ENCODE measurements at places on chromosomes 5 and 9.

- DNase-seq = peak; percentile 51
Measured at GRCh38 chr9:125521462-125522327, 185.3 kb downstream of the MAPKAP1 start.

DNA sequence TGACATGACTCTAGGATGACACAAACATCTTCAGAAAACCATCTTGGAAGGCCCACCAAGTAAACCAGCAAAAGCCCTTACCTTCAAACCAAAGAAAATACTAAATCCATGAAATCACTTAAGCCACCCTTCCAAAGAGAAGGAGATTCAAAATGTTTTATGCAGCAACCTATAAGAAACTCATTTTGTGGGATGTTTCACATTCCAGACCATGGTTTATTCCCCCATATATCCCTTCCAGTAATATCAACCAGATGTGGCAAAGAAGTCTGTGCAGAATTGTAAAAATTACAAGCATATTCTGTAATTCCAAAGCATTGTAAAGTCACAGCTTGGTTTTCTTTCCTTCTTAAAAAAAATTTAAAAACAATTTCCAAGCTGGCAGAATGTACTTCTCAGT is 117.4 kb downstream of the SLIT3 start:
- no peak for DNase-seq

GRCh38 chr5:143921525-143922311 is 109.8 kb downstream of the HMHB1 start:
- no peak for DNase-seq

DNA sequence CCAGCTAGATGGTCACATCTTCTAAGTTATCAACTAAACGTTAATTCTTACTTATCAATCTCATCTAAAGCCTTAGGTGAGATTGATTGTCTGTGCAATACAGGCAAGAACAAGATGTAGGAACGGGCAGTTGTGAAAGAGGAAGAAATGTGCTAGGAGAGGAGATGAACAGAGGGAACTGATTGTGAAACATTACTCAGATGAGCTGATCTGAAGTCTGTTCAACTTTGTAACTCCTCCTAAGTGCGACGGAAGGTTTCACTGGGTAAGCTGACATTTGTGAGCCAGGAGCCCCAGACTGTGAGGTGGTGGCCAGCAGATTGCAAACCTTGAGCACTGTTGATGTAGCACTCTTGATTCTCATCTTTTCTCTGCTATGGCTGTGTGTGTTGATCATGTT is 204.1 kb downstream of the CD180 start:
- no peak for DNase-seq

GRCh38 chr5:132279801-132280200 is 14.4 kb upstream of the SLC22A4 start:
- no peak for DNase-seq

GRCh38 chr5:10295619-10296326 is 11.9 kb downstream of the CMBL start:
- DNase-seq = no peak

GRCh38 chr9:85716031-85716877 is 25.5 kb downstream of the AGTPBP1 start:
- DNase-seq = no peak

DNA sequence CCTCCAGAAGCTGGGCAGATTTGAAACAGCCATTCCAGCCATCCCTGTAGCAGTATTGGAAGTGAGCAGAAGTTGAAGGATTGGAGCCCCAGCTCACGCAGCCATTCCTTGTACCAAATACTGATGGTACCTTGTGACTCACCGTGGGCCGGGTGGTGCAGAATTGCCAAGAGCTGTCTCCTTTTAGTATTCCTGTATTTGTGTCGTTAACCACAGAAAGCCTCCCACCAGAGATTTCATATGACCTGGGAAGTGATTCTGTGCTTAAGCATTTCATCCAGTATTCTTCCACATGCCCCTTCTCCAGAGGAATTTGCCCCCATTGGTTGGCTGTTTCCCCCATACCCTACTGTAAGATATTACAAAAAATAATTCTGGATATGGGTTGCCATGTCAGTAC is 17.7 kb upstream of the TLX3 start:
- no peak for DNase-seq

DNA sequence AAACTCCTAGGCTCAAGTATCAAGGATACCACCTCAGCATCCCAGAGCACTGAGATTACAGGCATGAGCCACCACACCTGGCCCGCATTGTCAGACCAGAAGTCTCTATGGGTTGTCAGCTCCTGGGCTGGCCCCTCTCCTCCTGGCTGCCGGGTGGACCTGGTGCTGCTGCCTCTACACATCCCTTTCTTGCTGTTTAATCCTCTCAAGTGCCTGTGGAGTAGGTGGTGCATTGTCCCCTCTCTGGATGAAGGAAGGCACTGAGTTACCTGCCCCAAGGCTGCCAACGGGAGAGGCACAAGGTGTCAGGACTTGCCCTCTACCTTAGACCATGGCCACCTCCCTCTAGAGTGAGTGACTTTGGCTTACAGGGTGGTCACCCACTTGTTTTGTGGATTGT is 37.4 kb downstream of the PHF2 start:
- DNase-seq = no peak

DNA sequence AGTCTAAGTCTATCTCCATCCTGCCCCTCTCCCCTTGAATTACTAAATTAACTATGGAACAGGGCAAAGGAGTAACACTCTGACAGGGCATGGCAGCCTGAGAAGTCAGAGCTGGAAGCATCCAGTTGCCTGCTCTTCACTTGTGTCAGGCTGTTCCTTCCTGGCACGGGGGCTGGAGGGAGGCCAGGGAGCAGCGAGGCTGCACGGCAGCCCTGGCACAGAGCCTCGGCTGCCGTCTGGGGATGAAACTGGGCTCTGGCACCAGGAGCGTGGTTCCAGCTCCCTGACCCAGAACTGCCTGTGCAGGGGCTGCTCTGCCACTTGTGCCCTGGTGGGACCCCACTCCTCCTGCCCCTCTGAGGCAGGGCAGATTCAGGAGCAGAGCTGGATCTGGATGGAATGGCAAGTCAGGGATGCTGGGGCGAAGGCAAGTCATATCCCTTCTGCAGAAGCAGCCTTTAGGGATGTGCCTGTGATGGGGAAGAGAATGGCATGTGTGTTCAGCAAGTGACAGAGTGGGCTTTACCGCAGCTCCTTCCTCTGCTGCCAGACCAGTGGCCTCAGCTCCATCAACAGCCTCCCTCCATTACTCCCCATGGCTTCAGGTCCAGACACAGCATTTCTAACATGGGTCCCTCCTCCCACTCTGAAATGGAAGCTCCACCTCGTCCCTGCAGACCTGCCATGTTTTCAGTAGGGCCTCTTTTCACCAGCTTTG is 42.2 kb upstream of the PDE8B start:
- DNase-seq = no peak

- no peak for DNase-seq
Measured at GRCh38 chr9:83656032-83656680, 33.2 kb downstream of the IDNK start.

DNA sequence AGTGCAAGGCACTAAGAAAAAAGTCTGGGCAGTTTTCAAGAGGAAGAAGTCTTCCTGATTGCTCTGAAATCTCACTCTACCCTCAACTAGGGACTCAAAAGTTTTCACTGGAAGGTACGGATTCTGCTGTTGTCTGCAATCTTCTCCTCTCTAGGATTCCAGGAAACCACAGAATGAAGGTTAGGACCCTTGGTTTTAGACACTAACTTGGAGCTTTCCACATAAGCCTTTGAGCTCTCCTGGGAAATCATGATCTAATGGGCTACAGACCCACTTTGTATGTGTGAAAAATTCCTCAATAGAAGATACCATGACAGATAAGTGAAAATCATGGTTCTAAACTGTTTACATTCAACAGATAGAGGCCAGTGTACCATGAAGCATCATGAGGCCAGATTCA is 265.1 kb downstream of the PSAT1 start:
- DNase-seq = no peak

DNA sequence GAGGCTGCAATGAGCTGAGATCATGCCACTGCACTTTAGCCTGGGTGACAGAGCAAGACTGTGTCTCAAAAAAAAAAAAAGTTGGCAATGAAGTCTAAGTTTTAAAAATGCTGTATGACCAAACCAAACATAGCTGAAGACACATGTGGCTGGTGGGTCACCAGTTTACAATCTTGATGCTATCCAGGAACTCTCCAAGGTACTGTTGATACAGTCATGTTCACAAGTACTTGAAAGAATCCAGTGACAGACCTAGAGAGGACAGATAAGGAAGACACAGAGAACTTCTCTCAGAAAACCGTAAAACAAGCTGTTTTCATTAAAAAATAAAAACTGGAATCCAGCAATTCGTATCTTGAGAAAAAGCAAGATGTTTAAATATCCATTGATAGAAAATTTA is 95.7 kb downstream of the ACTBL2 start:
- no peak for DNase-seq

GRCh38 chr9:101432171-101432570 is 3.4 kb downstream of the ALDOB start:
- no peak for DNase-seq

DNA sequence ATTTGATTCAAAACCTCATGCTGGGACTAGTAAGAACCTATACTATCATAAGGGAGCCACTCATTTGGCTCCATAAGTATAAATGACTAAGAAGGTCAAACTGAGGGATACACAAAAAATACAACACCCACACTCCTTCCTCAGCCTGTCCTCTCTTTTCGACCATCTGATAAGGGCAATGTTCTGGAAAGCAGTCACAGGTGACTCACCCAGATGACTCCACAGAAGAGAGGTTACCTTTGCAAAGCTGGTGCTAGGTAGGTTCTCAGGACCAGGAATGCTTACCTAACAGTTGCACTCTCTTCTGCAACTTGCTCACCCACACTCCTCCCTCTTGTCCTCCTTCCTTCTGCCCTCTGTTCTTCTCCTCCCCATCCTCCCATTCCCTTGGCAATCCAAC is 32.9 kb downstream of the LHFPL2 start:
- no peak for DNase-seq

DNA sequence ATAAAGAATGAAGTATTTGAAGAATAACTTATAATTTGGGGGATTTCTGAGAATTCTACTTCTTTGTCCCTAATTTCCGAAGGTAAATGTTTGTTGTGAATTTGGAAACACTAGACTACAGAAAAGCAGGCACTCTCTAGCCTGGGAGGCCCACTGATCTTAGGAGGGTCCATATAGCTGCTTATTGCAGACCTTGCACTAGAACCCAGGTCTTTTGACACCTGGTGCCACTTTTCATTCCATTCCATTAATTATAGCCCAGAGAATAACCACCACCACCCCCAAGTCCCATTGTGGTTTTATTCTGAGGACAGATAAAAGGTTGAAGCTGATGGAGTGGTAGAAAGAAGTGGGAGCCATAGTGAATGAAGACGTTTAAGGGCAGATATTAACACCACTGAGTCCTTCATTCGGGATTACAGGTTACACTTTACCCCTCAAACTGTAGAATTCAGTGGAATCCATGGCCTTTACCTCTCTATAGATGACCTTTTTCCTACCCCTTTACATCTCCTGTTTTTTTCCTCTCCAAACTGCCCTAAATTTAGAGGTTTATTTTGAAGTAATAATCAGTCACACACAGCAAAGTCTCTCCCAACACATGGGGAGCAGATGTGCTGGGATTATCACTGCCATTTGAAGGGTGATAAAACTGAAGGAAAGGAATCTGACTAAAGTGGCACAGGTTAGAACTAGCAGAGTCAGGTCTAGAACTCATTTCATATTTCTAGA is 12.0 kb upstream of the PSMD5 start:
- DNase-seq = no peak

- DNase-seq = no peak
Measured at GRCh38 chr5:133482028-133482427, 130.3 kb downstream of the FSTL4 start.

DNA sequence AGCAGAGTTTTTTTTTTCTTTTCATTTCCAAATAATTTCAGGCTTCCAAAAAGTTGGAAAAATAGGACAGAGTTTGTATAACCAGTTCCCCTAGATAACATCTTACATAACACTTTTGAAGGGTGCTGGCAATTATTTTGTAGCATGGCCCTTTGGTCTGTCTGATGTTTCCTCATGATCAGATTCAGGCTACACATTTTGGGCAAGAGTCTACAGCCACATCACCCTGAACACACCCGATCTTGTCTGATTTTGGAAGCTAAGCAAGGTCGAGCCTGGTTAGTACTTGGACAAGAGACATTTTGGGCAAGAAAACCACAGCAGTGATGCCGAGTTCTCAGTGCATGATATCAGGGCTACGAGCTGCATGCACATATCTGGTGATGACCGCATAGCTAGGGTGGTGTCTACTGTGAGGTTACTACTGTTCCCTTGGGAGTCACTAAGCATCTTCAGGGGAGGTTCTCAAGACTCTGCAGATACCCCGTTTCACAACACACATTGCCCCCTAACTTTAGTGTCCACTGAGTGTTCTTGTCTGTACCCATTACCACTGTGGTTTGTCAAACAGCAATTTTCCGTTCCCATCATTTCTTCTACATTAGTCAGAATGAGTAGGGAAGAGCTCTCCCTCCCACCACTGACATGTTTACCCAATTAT is 86.2 kb downstream of the TTC39B start:
- no peak for DNase-seq

GRCh38 chr5:55645304-55645703 is 66.8 kb downstream of the SLC38A9 start:
- no peak for DNase-seq

DNA sequence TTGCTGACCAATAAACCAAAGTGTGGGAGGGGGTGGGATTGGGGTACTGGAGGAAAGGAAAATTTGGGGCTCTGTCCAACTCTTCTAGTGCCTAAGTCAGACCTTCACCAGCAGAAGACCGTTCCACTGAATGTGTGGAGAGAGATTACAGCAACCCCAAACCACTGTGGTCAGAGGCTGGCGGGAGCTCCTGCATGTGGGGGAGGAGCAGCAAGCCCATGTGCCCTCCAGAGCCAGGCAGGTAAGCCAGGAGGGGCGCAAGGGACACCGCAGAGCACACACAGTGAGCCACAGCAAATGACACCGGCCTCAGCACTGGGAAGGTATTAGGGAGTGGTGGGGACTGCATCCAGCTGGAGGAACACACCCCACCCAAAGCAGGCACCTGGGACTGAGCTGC is 62.9 kb downstream of the SMIM23 start:
- no peak for DNase-seq

GRCh38 chr5:158553195-158553961 is 546.3 kb downstream of the EBF1 start:
- DNase-seq = no peak

DNA sequence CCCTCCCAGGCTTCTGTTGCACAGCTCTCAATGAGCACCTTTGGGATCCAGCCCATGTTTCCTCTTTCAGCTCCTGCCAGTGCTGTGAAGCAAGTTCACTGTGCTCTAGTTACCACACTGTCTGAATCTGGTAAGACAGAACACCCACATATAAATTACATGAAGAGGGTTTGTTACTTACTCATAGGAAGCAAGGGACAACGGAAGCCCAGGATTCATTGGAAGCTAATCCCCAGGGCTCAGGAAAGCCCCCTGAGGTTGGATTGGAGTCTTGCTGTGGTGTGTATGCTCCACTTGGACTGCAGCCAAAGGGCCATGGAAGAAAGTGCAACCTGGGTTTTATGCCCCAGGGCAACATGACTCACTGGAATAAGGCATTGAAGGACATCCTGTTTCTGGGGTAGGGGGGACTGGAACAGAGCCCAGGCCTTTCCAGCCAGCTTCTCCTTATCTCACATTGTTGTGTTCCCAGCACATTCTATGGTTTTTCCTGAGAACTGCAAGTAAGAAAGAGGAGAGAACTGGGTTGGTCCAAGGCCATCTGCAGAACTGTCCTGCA is 15.6 kb upstream of the CLK4 start:
- no peak for DNase-seq

GRCh38 chr9:126842977-126843799 is 17.3 kb upstream of the ZBTB34 start:
- no peak for DNase-seq

- DNase-seq = peak; percentile 65
Measured at GRCh38 chr5:16617274-16617968, 624 bp upstream of the RETREG1 start.

Measured in stimulated activated CD4-positive, alpha-beta T cell treated with anti-CD3 and anti-CD28 coated beads, Interleukin-1b, Interleukin-23, amount 100 ng/mL, for 48 hours (primary cell).